NT2/D1 (cell line): ENCODE measurements at places on chromosomes 1 and 21.

DNA sequence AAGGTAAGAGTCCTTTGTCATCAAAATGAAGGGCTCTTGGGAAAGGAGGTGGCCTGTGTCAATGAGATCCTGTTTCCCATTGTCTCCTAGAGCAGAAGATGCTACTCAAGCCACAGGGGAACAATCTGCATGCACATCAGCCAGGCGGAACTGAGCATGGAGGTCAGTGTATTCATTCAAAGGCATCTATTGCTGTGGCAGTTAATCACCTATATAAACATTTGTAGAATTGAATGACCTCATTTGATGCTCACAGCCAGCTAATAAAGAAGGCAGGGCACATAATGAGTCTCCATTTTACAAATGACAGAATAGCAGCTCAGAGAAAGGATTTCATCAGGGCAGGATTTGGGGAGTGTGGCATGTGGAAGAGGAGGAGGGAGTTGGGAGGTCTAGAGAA, 5.7 kb upstream of the FYB2 start:
- no peak for DNase-seq

DNA sequence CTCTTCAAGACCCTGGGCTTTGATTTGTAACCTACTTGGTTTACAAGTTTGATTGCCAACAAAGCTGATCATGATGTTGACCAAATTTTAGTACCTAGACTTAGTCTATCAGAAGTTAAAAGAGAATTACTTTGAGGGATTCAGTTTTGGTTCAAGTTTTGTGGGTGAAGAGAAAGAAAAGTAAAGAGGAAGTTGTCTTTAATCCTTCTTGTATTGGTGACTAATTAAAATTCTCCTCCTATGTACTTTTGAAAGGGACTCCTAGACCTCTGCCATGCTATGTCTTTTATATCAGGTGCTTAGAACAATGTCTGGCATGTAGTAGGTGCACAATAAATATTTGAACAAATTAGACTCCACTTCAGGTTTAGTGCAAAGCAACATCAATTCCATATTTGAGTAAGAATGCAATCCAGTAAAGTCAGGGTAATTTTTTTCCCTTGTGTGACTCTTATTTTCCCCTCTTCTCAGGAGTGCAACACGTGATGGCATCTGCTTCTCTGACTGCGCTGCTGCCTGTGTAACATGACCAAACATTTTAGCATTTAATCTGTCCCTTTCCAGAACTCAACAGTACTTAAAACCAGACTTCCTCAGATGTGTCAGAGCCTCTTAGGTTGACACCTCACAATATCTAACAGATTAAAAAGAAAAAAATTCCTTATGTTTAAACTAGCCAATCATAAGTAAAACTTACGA, 41.1 kb upstream of the KCNQ4 start:
- no peak for DNase-seq

DNA sequence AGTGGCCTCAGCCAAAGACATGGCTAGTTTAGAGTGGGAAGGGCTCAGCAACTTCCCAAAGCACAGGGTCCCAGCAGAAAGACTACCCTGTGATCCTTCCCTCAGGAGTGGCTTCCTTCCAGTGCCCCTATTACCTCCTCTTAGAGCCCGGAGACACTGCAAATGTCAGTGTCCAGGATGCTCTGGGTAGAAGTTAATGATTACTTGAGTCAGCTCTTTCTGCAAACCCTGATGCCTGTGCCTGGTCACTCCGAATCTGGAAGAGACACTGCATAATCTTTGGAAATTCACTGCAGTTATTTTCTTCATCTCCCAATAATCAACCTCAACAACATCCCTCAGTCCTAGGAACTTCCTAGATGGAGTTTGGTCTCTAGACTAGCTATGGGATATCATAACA, 27.2 kb upstream of the MGST3 start:
- no peak for DNase-seq

GRCh38 chr1:199522338-199522737, 505.2 kb upstream of the NR5A2 start:
- no peak for DNase-seq

DNA sequence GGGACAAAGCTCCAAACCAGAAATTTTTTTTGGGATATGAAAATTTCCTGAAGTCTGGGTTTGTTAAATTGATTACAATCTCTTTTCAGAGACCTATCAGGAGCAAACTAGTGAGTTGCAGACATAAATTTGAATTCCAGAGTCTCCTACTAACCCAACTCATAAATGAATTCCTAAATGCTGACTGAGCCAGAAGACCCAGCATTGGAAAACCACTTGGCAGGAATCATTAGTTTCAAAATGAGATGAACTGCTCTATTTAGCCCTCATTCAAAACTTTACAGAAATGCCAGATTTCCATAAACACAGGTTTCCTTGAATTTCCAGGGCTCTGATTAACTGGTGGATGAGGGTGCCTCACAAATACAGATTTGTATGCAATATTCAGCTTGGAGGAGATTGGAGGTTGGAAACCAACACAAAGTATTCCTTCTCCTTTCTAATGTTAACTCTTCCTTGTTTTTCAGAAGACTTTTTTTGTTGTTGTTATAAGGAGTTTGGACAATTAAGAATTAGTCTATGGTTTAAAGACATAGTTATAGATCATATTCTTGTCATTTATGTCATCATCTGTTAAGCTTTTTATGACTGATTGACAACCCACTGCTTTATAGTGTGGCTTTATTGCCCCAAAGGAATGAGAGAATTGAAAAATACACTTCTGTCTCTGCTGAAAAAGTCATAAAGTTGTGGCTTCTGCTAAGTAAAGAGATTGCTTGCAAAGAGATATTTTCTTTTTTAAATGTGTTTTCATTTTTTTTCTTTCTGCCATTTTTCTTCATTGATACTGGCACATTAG, 222.8 kb downstream of the HLX start:
- no peak for DNase-seq

GRCh38 chr1:165542015-165542631, 1.7 kb upstream of the LRRC52 start:
- DNase-seq, result no peak

GRCh38 chr21:14383596-14384180, 742 bp upstream of the HSPA13 start:
- DNase-seq, result peak; percentile 32

DNA sequence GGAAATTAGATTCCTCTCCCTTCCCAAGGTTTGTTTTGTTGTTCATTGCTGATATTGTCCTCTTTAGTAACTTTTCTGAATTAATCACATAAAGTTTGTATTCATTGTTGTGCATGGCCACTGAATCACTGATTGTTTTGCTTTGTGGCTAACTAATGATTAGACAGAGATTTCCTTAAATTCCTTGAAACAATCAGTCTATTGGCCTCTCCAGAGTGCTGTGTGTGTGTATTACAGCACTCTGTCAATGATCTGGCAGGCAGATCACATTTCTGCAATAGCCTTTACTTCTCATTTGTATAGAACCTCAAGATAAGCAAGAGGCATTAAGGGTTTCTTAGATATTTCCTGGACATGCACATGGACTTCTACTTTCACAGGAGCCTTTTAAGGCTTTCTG, 78.6 kb downstream of the DUSP10 start:
- no peak for DNase-seq

- no peak for DNase-seq
Measured at GRCh38 chr21:43631411-43632107, 27.7 kb downstream of the HSF2BP start.
